ENCODE measurements at places on chromosomes 4 and X. TPM values are rescaled to one million over a fixed set of nuclear protein-coding genes. Genes with fewer than 3 reads are reported as not detected.

Gene IL9R
- total RNA-seq: 0.14 TPM

Gene BDH2
- 55.9 TPM for total RNA-seq

Gene TMPRSS11A
- not detected for total RNA-seq

Gene CPEB2
- total RNA-seq: 5.3 TPM

Gene NDNF
- total RNA-seq: 0.29 TPM

Gene MAMLD1
- total RNA-seq: 4.5 TPM

Gene VCX2
- total RNA-seq: not detected

Gene PLAC1
- total RNA-seq: 0.38 TPM

Gene CLIC2
- total RNA-seq: 4.8 TPM

Gene ATOH1
- total RNA-seq: not detected

Gene GPR50
- total RNA-seq: not detected

Gene GSX2
- total RNA-seq: not detected

Gene FAM9C
- total RNA-seq: not detected

Gene PNMA6A
- total RNA-seq: 3.5 TPM

Gene NDUFC1
- total RNA-seq: 66.0 TPM

Gene MAGIX
- total RNA-seq: 1.8 TPM

Gene TMEM150C
- 2.5 TPM for total RNA-seq

Gene IKBKG
- 63.2 TPM for total RNA-seq

Gene SFRP2
- not detected for total RNA-seq

Gene FABP2
- not detected for total RNA-seq

Gene RASSF6
- 0.02 TPM for total RNA-seq

Gene DSPP
- not detected for total RNA-seq

Gene XAGE1A
- 1.0 TPM for total RNA-seq

Gene F8A3
- 0.41 TPM for total RNA-seq

Gene CITED1
- not detected for total RNA-seq

Gene TEX13D
- total RNA-seq: not detected

Gene ARHGAP6
- 0.28 TPM for total RNA-seq

Gene ZFP42
- total RNA-seq: 0.03 TPM

Gene PRR27
- total RNA-seq: not detected

Gene PCDH7
- 38.6 TPM for total RNA-seq

Gene NWD2
- not detected for total RNA-seq

Gene GPR173
- 0.72 TPM for total RNA-seq

Gene MAGEA2
- total RNA-seq: not detected

Gene OTUD6A
- not detected for total RNA-seq

Gene HTR2C
- 2.2 TPM for total RNA-seq

Gene UCP1
- not detected for total RNA-seq

Gene DCHS2
- not detected for total RNA-seq

Gene KLHL34
- not detected for total RNA-seq

Gene BEX1
- 22.1 TPM for total RNA-seq

Gene F8A2
- total RNA-seq: not detected

Gene TLL1
- 0.02 TPM for total RNA-seq

Gene FAM114A1
- total RNA-seq: 85.3 TPM

Gene MAGEE1
- total RNA-seq: 4.2 TPM

Gene NELFA
- 18.1 TPM for total RNA-seq

Gene HMX1
- total RNA-seq: not detected
